ENCODE measurements at places on chromosomes 2 and 18.
A peak's percentile ranks its signal among the peaks of the same experiment; 100 is the strongest.

DNA sequence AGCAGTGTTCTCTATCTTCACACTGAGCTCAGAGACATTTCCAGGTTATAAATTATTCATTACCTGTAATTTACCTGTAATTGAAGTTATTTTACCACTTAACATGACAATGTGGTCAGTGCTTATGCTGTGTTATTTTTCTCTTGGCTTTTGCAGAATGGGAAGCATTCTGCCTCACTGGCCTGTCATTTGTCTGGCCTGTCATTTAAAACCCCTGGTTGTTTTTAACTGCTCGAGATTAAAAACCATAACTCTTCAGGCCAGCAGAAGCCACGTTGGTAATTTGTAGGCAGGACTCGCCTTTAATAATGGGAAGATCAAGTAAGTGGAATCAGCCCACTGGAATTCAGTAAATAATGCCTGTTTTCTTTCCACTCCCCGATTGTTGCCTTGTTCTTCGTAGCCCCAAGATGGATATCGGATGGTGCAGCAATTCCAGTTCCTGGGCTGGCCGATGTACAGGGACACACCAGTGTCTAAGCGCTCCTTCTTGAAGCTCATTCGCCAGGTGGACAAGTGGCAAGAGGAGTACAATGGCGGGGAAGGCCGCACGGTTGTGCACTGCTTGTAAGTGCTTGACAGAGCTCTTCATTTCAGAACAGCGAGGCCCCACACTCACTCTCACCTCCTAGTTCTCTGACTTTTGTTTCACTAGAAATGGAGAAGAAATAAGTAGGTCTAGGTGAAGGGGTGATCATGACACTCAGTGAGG lies 222.4 kb upstream of the RAB12 start:
- no peak for DNase-seq

- DNase-seq = no peak
Measured at GRCh38 chr2:55965966-55966365, 42.4 kb upstream of the EFEMP1 start.

DNA sequence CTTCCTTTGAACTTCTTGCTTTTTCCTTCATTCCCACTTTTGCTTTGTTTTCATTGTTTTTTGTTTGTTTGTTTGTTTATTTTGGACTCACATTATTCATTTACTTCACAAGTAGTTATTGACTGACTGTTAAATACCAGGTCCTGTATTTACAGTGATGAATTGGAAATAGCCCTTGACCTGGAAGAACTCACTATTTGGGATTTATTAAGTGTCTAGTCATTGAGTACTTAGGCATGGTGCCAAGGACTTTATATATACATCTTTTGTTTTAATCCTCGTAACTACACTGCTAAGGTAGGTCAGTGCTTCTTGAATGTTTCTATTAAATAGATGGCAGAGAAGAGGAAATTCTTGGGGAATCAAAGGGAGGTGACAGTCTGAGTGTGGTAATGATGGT lies 11.1 kb downstream of the SPOPL start:
- DNase-seq = no peak

- DNase-seq = no peak
Measured at GRCh38 chr18:5456577-5457461, 87.0 kb downstream of the EPB41L3 start.

DNA sequence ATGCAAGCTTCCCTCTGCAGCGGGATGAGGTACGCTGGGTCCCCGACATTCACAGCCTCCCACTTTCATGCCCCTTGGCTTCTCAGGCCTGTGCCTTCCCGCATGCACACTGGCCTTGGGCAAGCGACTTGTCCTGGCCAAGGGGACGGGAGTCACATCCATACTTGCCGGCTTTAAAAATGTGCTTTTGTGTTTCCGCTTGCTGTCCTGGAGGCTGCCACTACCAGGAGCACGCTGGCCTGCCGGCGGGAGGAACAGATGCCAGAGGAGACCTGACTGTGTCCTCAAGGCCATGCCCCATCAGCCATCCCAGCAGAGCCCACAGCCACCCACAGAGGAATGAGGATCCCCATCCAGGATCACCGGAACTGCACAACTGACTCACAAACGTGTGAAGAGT lies 36.9 kb upstream of the SMIM21 start:
- DNase-seq = no peak

- DNase-seq = no peak
Measured at GRCh38 chr2:229027353-229028105, 243.6 kb downstream of the PID1 start.

- no peak for DNase-seq
Measured at GRCh38 chr2:220887876-220888275, 684.2 kb downstream of the EPHA4 start.

- DNase-seq = no peak
Measured at GRCh38 chr2:233818639-233819621, 35.4 kb downstream of the HJURP start.

GRCh38 chr2:96509114-96509846 lies 4.1 kb upstream of the NEURL3 start:
- peak; percentile 50 for DNase-seq

DNA sequence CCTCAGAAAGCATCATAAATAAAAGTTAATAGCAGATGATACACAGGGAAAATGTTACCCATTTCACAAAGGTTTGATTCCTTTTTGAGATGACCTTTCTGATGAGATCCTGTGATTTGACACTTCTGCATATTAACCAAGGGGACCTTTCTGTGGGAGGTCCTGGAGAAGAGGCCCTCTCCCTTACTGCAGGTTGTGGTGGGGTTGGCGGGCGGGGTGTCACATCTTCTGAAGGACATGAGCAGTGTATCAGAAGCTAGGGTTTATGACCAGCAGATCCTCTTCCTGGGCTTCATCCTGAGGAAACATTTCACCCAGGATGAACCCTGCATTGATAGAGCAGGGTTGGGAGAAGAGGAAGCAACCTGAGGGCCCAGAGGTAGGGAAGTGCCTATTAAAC lies 37.2 kb upstream of the SCLY start:
- no peak for DNase-seq

- DNase-seq = no peak
Measured at GRCh38 chr18:68519336-68519735, 195.6 kb downstream of the TMX3 start.

DNA sequence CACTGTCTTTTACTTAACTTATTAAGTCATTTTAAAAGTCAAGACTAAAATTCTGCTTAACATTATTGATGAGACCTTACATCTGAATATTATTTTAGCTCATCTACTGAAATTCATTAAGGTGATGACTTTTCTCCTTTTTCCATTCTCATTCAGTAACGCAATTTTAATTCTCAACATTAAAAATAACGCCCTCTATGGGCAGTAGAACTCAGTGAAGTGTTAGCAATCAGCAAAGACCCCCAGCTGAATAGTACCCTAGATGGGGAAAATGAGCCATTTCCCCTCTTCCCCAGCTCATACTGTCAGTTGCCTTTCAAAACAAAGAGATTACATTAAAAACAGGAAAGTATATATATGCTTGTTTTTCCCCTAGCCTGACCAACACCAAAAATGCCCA lies 203.3 kb downstream of the NR4A2 start:
- DNase-seq = no peak

- DNase-seq = no peak
Measured at GRCh38 chr18:79093986-79094385, 24.8 kb downstream of the ATP9B start.

DNA sequence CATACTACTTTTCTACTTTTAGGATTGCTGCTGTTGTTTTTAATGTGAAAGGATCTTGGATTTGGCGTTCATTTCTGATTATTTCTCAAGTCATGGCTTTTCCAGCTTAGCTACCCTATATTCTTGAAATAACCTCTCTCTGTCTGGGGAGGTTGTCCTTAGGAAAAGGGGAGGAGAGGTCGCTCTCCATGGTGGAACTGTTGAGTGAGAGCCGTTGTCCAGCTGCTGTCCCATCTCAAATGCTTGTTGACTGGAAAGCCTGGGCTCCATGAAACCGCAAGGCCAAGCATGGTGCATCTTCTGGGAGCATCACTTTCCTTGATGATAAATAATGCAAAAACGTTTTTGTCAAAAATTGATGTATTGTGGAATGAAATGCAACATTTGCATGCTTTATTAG lies 479.1 kb upstream of the RAB12 start:
- DNase-seq = no peak

DNA sequence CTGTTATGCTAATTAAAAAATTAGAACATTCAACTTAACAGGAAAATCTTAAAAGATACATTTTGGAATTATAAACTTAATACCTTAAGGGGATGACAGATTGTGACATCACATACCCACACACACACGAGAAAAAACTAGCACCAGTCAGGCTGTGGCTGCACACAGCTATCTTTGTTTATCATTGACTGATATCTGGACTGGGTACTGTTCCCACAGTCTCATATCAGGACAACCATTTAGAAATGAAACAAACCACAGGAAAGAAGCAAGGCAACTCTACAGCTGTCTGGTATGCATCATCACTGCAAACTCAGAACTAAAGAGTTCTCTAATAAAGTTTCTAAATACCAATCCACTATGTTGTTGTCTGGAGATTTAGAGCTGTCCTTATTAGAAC lies 210.9 kb upstream of the SMAD7 start:
- DNase-seq = no peak

GRCh38 chr18:69109686-69110085 lies 291.0 kb upstream of the DOK6 start:
- no peak for DNase-seq

DNA sequence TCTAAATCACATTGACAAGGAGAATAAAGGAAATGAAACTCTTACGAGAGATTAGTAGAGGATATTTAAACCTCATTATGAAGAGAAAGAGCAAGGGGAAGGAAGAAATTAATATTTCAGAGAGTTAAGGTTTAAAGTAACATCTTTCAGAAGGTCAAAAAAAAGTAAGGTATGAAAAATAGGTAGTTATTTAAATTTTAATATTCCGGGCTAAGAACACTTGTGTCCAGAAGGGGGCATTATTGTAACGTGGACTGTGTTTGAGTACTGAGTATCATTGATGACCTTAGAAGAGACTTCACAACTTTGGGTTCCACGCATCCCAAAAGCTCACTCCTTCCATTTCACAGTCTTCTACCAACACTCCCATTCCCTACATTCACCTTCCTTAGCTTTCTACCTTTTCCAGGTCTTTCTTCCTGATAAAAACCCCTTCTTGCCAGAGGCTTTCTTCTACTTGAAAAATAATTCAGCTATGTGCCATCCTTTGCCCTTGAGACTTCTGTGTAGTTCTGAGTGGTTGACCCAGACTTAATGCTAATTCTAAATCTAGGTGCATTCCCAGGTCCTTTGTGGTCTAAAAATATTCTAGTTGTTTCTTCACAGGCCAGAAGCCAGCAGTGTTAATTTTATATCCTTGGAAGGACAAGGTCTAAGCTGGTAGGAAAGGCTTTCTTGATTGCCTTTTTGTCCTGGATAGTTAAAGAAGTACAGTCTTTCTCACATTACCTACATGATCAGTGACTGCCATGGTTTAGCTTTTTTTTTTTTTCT lies 16.5 kb downstream of the DYNC1I2 start:
- DNase-seq = no peak

DNA sequence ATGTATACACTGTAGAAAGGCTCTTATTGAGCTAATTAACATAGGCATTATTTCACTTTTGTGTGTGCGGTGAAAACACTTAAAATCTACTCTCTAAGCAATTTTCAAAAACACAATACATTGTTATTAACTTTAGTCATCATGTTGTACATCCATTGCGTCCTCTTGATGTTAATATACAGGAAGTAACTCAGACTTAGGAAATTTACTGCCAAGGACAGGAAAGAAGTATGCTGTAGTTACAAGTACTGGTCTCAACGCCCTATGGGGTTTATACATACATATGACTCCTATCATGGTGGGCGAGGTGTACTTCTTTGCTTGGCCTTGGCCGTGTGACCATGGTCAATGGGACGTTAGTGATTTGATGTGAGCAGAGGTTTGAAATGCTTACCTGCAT lies 15.5 kb downstream of the SCTR start:
- no peak for DNase-seq

- no peak for DNase-seq
Measured at GRCh38 chr2:178829981-178830380, 22.8 kb upstream of the TTN start.

GRCh38 chr2:84969511-84970209 lies 1.3 kb upstream of the KCMF1 start:
- DNase-seq = peak; percentile 10

DNA sequence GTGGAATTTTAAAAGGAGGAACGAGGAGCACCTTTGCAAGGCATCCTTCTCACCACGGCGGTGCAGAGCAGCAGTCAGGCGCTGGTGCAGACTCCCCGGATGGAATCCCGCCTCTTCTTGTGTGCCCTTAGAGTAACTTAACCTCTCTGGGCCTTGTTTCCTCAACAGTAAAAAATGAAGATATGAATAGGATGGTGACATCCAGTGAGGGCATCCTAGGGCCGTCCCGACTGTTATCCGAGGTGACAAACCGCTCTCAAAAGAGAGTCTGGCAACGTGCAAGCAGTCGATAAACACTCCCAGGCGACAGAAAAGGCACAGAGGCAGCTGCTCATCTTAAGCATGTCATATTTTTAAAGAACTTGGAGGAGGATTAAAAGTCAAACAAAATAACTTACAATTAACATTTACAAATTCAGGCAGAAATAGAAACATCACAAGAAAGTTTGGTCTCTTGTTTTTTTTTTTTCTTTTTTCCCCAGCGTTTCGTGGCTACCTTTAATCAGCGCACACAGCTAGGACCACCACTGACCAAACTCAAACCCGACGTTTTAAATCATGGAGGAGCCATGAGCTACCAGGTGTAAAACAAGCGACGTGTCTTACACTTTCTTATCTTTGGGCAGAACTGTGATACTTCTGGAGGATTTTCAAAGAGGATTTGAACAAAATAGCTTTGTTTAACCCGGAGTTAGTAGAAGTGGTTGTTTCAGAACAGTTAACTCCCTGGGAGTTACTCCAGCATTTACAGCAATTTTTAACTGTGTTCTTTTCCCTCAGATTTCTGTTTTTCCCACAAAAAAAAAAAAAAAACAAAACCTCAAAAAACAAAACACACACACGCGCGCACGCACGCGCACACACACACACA lies 2.1 kb downstream of the MBP start:
- peak; percentile 42 for DNase-seq

DNA sequence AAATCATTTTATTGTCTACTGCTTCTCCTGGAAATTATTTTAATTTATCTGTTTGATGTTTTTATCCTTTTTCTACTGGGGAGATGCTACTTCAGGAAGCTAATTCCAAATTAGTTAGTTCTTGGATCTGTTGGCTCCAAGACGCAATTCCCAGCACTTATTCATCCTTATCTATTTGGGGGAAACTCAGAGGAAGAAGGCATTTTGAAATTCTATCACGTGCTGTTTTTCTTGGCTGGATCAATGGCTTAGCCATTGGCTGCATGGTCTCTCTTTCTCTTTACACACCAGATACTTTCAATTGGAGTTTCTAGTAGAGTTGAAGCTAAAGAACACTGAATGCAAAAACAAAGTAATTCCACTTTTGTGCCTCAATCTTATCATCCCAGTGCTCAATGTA lies 98.3 kb downstream of the RAPGEF4 start:
- DNase-seq = no peak
